ENCODE measurements at places on chromosomes 7 and 10.

GRCh38 chr7:69283421-69283820, 314.9 kb upstream of the AUTS2 start:
- DNase-seq, result no peak

DNA sequence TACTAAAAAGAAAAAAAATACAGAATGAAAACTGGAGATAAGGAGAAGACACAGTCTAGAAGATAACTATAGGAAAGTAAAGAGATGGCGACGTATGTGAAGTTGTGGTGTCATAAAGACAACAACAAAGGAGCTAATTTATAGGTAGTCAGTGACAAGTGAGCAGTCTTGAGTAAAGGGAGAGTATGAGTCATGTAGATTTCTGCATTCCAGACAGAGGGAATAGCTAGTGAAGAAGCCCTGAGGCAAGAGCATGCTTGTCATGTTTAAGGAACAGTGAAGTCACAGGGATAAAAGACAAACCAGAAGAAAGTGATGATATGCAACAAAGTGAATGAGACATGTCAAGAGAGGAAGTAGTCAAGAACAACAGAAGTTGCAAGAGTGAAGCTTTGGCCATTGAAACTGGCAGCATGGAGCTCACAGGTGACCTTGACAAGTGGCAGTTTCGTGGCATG, 2.3 kb upstream of the MIOS start:
- DNase-seq, result no peak

DNA sequence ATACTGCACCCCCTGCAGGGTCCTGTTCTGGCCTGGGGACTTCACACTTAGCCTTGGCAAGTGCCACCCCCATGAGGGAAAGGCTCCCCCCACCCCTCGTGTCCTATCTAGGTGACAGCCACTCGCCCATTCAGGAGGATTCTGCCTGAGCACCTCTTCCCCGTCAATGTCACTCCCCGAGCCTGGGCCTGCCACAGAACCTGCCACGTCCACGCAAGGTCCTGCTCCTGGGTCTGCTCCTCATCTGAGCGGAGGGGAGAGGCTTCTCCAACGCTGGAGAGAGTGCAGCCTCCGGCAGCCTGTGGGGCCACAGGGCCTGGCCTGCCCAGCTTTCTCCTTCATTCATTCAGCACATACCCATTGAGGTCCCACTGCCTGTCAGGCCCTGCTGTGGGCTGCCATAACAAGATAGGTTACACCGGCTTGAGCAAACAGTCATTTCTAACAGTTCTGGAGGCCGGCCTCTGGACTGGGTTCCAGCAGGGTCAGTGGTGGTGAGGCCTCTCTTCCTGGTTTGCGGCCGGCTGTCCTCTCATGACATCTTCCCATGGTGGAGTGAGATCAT, 92.0 kb upstream of the RET start:
- DNase-seq, result no peak

DNA sequence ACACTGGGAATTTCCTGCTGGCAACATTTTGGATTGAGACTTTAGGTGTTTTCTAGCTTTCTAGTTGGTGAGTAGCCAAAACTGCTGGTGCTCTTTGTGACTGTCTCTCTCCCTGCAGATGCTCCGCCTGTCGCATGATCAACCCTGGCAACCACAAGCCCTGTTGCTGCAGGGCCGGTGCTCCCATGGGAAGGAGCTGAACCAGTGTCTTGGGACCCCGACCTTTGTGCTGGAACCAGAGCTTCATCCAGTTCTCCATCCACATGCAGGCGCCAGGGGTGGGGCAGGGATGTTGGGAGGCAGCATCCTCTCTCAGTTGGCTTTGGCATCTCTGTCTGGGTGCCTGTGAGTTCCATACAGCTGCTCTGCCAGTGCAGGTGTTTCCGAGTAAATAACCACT, 306.2 kb upstream of the MKI67 start:
- DNase-seq, result no peak

GRCh38 chr10:82084904-82085303, 209.9 kb downstream of the NRG3 start:
- no peak for DNase-seq

- no peak for DNase-seq
These were observed 85.9 kb downstream of the USP6NL start for GRCh38 chr10:11525503-11525902.

GRCh38 chr7:74187915-74188675, 13.9 kb downstream of the EIF4H start:
- DNase-seq, result no peak

DNA sequence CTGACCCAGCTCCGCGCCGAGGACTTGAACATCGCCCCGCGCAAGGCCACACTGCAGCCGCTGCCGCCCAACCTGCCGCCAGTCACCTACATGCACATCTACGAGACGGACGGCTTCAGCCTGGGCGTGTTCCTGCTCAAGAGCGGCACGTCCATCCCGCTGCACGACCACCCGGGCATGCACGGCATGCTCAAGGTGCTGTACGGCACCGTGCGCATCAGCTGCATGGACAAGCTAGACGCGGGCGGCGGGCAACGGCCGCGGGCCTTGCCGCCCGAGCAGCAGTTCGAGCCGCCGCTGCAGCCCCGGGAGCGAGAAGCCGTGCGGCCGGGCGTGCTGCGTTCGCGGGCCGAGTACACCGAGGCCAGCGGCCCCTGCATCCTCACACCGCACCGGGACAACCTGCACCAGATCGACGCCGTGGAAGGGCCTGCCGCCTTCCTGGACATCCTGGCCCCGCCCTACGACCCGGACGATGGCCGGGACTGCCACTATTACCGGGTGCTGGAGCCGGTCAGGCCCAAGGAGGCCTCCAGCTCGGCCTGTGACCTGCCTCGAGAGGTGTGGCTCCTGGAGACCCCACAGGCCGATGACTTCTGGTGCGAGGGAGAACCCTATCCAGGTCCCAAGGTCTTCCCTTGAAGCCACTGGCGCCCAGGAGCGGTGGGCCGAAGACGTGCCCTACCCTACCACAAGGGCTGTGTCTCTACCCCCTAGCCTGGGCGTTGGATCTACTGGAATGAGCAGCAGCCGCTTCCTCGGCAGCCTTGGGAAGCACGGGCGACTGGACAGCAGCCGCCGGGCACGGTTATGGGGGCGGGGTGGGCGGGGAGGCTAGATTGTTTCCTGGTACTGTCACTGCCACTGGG, 945 bp downstream of the ADO start:
- no peak for DNase-seq

DNA sequence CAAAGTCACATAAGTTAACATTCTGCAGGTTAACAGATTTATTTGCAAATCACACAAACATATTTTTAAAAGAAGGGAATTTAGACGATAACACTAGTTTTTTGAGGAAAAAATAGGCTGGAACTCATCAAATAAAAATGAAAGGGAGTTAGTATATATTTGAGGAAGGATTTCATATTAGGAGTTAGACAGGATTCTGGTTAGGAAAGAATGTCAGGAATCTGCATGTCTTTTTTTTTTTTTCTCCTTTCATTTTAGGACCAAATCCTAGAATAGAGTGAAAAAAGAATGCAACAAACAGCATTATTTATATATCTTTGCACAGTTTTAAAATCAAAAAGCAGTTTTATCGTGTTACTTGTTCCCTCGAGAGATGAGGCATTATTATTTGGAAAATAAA, 8.9 kb upstream of the TRDMT1 start:
- no peak for DNase-seq

GRCh38 chr10:85741626-85742300, 624.8 kb downstream of the GRID1 start:
- no peak for DNase-seq

DNA sequence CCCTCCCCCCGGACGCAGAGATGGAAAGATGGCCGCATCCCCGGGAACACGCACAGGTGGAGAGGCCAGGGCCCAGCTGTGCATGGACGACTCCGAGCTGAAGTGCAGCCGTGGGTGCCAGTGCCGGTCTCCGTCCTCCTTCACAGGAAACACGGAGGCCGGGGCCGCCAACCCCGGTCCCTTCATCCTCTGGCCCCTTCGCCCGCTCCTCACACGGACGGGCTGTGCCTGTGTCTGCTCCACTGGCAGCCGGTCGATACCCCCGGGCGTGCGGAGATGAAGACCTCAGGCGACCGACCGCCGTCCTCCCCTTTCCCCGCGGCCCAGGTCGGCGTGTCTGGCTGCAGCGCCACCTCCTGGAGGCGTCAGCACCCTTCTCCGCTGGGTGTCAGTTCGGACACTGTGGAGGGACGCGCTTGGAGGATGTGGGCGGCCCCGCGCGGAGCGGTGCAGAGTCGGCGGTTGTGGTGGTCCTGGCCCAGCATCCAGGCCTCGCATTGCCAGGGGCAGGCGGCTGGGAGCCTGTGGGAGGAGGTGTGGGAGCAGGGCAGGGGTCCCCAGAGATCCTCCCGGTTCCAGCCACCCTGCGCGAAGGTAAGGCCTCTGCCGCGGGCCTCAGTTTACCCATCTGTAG, 9.9 kb downstream of the ZNF511 start:
- peak; percentile 59 for DNase-seq

DNA sequence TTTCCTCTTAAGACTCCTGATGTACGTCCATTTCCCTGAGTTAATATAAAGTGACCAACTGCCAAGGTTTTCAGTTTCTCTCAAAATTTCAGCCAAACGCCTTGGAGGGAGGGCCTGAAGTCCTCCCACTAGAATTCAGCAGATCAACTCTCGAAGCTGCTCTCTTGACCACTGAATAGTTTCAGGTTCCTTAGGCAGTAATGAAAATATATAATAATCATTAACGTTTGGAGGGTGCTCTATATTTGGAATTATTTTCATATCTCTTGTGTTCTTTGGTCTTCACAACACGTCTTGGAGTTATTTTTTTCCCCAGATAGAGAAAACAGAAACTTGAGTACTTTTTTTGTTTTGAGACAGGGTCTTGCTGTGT, 123.6 kb upstream of the SFMBT2 start:
- no peak for DNase-seq

GRCh38 chr10:87771871-87772500, 46.0 kb downstream of the ATAD1 start:
- DNase-seq, result no peak

DNA sequence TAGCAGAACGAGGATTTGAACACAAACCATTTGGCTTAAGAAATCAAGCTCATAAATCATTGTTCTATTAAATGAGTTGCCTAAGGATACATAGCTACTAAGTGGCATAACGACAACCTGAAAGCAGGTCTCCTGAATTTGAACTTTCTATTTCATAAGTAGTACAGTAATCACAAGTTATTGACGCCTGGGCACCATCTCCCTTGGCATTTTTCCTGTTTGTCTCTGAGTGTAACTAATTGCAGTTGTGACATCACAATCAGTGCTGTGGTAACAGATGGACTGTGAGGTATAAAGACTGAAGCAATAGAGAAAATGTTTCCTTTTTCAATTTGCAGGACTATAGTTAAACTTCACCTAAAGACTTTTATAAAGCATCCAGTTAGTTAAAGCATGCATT, 6.4 kb upstream of the CSTF2T start:
- no peak for DNase-seq

GRCh38 chr7:108345710-108346336, 110.4 kb downstream of the NRCAM start:
- DNase-seq, result no peak

GRCh38 chr10:11823989-11824346, 812 bp downstream of the PROSER2 start:
- no peak for DNase-seq

GRCh38 chr7:116195451-116195850, 14.9 kb upstream of the TES start:
- no peak for DNase-seq

- DNase-seq, result no peak
These were observed 137.2 kb upstream of the PCBD1 start for GRCh38 chr10:71025535-71025934.

GRCh38 chr7:42338916-42339540, 102.0 kb upstream of the GLI3 start:
- DNase-seq, result no peak

DNA sequence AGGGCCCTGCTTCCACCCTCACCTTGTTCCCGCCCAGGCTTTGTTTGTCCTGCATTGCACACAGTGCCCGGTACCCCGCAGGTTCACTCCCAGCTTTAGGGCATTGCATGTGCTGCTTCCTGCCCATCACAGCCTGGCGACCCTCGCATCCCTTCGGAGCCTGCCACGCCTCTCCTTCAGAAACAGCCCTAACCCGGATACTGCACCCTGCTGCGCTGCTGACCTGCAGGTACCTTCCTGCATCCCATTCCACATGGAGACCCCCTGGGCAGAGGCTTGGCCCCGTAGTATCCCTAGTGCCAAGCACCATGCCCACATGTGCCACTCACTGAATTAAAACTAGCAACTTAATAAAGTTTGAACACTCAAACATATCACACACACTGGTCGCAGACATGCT, 19.8 kb upstream of the GJD4 start:
- DNase-seq, result no peak

GRCh38 chr10:122157451-122157850, 113.6 kb upstream of the BTBD16 start:
- DNase-seq, result no peak

DNA sequence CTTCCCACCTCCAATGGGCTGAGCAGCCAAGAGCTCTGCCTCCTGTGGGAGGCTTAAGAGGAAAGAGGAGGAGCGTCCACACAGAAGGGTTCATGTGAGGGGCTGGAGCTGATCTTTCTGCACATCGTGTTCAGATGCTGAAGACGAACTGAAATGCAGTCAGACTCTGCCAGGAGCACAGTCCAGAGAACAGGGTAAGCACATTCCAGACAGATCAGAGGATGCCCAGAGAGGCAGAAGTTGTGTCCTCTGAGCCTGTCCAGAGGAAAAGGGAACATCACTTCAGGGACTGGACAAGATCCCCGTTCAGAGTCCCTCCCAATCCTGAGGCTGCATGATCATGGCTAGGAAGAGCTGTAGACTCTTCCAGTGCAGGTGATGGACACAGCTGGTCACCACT, 72.9 kb downstream of the ITIH5 start:
- DNase-seq, result no peak

DNA sequence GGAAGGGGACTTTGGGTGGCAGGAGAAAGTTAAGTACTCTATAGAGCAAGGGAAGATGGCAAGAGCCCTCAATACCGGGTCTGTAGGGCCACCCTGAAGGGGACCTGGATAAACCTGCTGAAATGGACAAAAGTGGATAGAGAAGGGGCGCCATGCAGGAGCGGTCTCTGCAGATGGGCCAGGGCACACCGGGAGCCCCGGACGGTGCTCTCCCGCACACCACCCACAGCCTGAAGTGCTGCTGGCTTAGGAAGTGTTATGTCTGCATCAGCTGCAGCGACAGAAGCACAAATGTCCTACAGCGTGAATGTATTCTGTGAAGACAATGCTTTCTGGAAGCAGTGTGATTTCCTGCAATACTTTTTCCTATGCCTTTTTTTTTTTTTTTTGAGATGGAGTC, 37.7 kb downstream of the BRI3 start:
- DNase-seq, result no peak

DNA sequence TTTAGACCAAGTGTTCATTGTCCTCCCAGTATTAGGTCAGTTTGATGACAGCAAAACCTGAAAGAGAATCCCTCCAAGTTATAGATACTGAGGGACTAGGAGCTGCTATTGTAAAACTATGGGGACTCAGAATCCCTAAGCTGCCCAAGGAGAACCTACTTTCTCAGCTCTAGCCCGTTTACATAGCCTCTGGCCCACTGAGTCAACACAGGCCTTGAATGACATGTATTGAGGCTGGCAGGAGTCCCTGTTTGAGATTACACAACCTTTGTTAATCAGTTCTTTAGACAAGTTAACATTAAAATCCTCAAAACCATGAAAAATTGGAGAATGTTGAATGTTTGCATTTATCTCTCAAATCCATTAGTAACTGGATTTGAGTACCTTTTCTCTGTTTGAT, 1079.0 kb downstream of the KCNMA1 start:
- DNase-seq, result no peak
